ENCODE measurements at places on chromosomes 1 and 21.

DNA sequence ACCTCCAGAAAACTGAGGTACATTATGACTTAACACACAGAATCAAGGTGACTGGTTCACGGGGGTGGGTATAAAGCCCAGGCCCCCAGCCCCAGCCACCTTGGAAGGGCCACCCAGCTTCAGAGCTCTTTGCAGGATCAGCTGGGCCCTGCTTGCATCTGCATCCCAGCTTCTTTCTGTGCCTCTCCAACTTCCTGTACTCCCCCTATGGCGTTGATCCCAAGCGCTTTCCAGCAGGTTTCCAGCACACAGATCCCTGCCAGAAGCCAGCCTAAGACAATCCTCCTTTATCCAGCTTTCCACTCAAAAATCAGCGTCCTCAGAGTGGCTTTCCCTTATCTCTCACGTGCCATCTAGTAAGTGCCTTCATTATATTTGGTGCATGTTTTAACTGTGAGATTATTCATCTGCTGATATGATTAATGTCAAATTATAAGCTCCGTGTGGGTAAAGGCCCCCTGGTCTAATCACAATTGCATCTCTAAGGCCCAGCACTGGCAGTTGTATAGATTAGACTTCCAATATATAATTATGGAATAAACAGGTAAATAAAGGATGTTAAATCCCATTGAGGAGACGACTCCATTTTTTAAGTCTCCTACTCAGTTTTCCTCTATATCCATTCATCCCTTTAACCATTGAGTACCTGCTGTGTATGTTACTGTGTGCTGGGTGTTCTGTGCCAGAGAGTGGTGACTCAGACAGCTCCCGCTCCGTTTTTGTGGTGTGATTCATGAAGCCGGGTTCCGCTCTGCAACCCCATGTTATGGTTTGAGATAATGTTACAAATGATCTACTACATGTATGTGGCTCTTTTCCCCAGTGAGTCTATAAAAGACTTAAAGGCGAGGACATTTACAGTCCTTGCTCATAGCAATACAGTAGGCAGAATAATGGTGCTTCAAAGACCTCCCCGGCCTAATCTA, 387.6 kb downstream of the PCP4 start:
- no peak for DNase-seq

GRCh38 chr1:236282425-236282716, 613 bp upstream of the ERO1B start:
- no peak for DNase-seq

GRCh38 chr1:233022246-233022645, 71.8 kb downstream of the NTPCR start:
- no peak for DNase-seq

DNA sequence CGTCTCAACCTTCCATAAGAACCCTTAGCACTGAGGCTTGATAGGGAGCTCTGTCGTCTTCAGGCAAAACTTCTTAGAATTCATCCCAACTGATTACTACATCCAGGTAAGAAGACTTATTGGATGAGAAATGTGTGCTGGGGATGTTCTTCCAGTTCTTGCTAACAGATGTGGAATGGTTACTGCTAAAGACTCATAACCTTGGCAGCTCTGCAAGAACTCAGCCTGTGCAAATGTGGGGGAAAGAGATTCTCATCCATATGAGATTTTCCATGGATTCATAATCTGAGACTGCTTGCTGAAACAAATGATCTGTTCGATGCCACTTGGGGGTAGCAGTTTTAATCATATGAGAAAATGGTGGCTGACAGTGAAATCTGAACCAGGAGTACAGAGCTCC, 48.2 kb downstream of the NTPCR start:
- no peak for DNase-seq

DNA sequence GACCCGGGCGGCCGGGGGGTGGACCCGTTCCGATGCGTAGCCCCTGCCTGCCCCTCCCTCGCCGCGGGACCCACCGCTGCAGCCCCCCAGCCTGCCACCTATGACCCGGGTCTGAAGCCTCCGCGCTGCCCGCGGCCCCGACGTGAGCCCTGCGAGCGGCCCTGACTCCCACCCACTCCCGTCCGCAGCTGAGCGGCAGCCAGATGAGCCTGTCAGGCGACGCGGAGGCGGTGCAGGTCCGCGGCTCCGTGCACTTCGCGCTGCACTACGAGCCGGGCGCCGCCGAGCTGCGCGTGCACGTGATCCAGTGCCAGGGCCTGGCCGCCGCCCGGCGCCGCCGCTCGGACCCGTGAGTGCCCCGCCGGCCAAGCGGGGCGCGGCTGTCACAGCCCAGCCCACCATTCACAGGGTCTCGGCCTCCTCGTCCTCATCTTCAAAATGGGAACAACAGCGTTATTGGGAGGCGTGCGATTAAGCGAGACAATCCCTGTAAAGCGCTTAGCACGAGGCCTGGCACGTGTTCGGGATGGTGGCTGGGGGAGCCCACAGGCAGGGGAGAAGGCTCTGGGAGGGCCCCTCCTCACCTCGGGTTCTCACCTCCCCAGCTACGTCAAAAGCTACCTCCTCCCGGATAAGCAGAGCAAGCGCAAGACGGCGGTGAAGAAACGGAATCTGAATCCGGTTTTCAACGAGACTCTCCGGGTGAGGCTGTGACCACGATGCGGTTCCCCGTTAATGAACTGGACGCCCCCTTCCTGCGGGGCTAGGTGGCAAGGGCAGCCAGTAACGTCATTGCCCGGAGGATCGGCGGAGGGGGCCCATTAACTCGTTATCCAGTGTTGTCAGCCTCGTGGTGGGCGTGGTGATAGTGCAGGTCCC, 8.2 kb downstream of the SYTL1 start:
- peak; percentile 8 for DNase-seq

DNA sequence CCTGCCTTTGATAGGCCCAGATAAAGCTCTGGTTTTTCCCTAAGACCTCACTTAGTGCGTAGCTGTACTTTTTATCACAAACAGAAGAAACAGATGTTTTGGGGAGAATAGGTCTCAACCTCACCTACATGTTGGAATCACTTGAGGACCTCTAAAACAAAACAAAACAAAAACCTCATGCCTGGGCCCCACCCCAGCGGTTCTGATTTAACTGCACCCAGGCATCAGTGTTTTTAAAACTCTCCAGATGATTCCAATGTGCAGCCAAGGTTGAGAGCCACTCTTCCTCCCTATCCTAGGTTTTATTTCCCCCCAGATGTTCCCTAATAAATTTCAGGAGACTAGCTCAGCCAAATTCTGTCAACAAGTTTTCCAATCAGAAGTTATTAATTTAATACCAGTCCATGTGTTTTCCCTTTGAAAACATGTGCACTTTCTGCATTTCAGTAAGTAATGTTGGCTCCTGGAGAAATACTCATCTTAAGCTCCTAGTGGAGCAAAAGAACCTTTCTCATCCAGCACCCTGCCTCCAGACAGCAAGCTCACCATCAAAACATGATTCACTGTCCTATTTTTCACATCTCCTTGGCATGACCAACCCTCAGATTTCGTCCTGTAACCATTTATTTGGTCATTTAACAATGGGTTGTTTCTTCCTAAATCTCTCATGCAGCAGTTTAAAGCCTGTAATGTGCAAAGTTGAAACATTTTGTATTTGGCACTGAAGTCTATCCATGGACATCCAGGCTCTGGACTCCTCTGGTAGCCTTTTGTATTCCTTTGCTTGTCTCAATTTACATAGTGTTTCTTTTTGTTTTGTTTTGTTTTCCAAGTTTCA, 27.5 kb downstream of the LRRC8C start:
- no peak for DNase-seq

DNA sequence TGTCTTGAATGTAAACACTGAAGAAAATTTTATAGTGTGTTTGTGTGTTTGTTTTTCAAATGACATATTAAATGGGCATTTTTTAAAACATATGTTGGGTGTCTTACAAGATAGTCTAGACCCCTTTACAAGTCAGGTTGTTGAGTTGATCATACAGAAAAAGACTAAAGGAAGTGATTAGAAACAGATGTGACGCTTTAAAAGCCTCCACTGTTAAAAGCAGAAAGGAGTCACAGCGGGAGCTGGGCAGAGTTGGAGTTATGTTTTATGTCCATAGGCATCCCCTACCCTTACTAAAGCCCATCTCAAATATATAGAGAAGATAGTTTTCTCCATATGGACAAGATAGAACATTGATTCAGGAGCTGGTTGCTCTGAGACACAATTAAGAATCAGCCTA, 393.9 kb downstream of the PLPP3 start:
- DNase-seq: no peak

DNA sequence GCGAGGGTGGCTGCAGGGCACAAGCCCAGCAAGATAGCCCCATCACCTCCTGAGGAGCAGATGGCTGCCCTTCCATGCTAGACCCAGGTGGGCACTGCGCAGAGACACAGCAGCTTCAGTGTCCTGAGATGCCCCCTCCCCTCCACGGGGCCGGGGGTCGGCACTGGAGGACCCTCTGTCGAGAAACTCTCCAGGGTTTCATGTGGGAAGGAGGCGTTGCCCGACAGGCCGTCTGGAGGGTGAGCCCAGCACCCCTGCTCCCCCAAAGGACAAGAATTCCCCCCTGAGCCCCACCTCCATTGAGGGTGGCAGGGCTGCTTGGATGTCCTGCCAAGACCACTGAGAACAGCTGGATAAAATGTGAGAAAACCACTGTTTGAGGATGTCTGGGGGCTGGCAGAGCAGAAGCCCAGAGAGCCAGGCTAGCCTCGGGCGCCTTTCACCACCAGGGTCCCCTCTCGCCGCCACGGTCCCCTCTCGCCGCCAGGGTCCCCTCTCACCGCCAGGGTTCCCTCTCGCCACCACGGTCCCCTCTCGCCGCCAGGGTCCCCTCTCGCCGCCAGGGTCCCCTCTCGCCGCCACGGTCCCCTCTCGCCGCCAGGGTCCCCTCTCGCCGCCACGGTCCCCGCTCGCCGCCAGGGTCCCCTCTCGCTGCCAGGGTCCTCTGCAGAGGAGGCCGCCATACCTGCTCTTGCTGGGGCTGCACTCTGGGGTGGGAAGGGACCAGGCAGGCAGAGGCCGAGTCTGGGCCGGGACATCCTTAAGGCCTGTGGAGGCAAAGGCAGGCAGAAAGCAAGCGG, 44.2 kb downstream of the SLC19A1 start:
- no peak for DNase-seq

GRCh38 chr1:202159534-202160371, 649 bp downstream of the PTPN7 start:
- no peak for DNase-seq

DNA sequence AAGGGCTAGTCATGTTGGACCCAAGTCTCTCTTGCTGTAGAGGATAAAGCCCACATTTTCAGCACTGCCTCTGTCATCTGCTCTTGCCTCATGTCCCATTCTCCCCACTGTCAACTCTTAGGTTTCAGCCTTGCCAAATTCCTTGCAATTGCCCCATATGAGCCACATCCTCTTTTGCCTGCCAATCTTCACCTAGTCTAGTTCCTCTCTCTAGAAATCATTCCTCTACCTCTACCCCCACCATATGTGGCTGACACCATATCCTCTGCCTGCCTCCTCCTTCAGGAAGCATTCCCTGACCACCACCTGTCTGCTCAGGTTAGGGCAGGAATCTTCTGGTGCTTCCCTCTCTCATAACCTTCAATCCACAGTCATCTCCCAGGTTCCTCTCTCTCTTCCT, 38.2 kb downstream of the SLC9A1 start:
- no peak for DNase-seq

- DNase-seq: no peak
Measured at GRCh38 chr1:20873311-20873710, 86.2 kb upstream of the HP1BP3 start.

GRCh38 chr1:100851726-100852125, 42.9 kb downstream of the EXTL2 start:
- no peak for DNase-seq

- no peak for DNase-seq
Measured at GRCh38 chr1:16026723-16027484, 5.1 kb downstream of the CLCNKA start.

GRCh38 chr1:201678264-201679101, 139.6 kb downstream of the NAV1 start:
- DNase-seq: no peak
